ENCODE measurements at places on chromosomes 12 and 14. TPM values are rescaled to one million over a fixed set of nuclear protein-coding genes. Genes with fewer than 3 reads are reported as not detected.

SLC6A13 gene
- total RNA-seq = not detected

NTF3 gene
- 0.13 TPM for total RNA-seq

HAL gene
- not detected for total RNA-seq

CYP27B1 gene
- total RNA-seq = 0.53 TPM

HOXC12 gene
- total RNA-seq = not detected

CACNA1C gene
- total RNA-seq = 0.05 TPM

SNX6 gene
- 234 TPM for total RNA-seq

FGD4 gene
- 22.5 TPM for total RNA-seq

FBRSL1 gene
- 11.6 TPM for total RNA-seq

ANKRD33 gene
- not detected for total RNA-seq

ENDOU gene
- total RNA-seq = not detected

TAS2R8 gene
- total RNA-seq = not detected

IQSEC3 gene
- not detected for total RNA-seq

RBM19 gene
- 28.3 TPM for total RNA-seq

CPNE6 gene
- total RNA-seq = not detected

PLXNC1 gene
- total RNA-seq = 0.80 TPM

SSPN gene
- 0.94 TPM for total RNA-seq

CLECL1 gene
- not detected for total RNA-seq

PDZRN4 gene
- total RNA-seq = not detected

KRT2 gene
- not detected for total RNA-seq

AQP2 gene
- not detected for total RNA-seq

ASIC1 gene
- total RNA-seq = 1.9 TPM

STAB2 gene
- total RNA-seq = not detected
